ENCODE measurements at places on chromosomes 16 and 17. TPM values are rescaled to one million over a fixed set of nuclear protein-coding genes. Genes with fewer than 3 reads are reported as not detected.

Gene ACAP1
- 405 TPM for total RNA-seq

Gene NME3
- 53.1 TPM for total RNA-seq

Gene EIF4A3
- total RNA-seq: 111 TPM

Gene GPR179
- 0.02 TPM for total RNA-seq

Gene SCGB1C2
- total RNA-seq: not detected

DNA sequence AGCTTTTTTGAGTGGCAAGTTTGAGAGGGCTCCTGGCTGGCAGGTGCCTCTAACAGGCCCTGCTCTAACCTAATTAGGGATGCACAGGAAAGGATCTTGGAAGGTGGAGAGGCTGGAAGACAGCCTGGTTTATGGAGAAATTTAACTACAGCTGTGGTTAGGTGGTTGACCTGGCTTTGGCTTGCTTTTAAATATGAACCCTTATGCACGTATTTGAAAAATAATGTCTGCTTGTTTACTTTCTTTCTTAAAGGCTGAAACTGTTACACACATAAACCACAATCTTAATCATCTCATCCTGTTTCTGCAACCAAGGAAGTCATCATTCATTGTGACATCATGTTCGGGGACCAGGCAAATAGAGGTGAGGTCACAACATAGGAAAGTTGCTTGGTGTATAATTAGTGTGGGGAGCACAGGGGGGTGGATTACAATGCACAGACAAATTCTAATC, 23.1 kb upstream of the DHRS13 start:
- H3K27ac ChIP-seq: peak overlapping the region; percentile 87
- no peaks in the 10 kb centered on the region for H3K27me3 ChIP-seq
- peaks cover 67% of the 10 kb centered on the region for H3K36me3 ChIP-seq
- H3K4me1 ChIP-seq: peaks cover 59% of the 10 kb centered on the region
- H3K4me3 ChIP-seq: peak overlapping the region; percentile 50

- no peak overlapping the region for H3K4me3 ChIP-seq
- H3K27me3 ChIP-seq: peaks cover 26% of the 10 kb centered on the region
- H3K4me1 ChIP-seq: peaks cover 18% of the 10 kb centered on the region
- no peak for DNase-seq
- no peak overlapping the region for H3K27ac ChIP-seq
Observed at GRCh38 chr17:36123431-36123830, 19.8 kb downstream of the CCL4 start.

- no peak overlapping the region for H3K27ac ChIP-seq
- H3K4me3 ChIP-seq: no peak overlapping the region
- peaks cover 13% of the 10 kb centered on the region for H3K4me1 ChIP-seq
- no peaks in the 10 kb centered on the region for H3K27me3 ChIP-seq
Observed at GRCh38 chr16:23682181-23682580, 3.5 kb downstream of the PLK1 start.

DNA sequence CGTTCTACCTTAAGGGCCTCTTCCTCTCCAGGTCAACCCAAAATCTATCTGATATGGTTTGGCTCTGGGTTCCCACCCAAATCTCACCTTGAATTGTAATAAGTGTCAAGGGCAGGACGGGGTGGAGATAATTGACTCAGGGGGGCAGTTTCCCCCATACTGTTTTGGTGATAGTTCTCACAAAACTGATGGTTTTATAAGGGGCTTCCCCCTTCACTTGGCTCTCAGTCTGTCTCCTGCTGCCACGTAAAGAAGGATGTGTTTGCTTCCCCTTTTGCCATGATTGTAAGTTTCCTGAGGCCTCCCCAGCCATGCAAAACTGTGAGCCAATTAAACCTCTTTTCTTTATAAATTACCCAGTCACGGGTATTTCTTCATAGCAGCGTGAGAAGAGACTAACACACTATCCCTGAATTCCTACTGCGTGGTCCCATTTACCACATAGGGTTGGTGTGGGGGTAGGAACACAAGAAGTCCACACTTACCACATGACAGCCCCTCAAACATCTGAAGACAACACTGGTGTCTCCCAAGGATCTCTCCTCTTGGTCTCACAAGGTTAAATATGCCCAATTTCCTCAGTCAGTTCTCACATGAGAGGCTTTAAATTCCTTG, 8.2 kb downstream of the COTL1 start:
- H3K4me3 ChIP-seq: peak overlapping the region; percentile 46
- peak overlapping the region; percentile 83 for H3K27ac ChIP-seq
- H3K27me3 ChIP-seq: no peaks in the 10 kb centered on the region
- H3K4me1 ChIP-seq: peaks cover 95% of the 10 kb centered on the region
- peaks cover 69% of the 10 kb centered on the region for H3K36me3 ChIP-seq
- DNase-seq: no peak

DNA sequence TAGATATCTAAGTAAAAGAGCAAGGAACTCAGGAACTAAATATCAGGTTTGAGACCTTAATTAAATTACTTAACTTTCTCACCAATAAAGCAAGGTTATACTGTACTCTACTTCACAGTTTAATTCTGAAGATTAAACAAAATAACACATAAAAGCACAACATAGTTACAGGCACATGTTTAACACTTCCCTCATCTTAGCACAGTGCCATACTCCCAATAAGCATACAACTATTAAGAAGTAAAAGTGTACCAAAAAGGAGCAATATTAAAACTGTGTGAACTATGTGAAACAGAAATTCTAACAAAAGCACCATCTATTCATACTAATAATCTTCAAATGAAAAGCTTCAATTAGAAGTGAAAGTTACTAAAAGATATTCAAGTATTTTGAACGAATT, 2.2 kb downstream of the APPBP2 start:
- peaks cover 37% of the 10 kb centered on the region for H3K4me1 ChIP-seq
- H3K36me3 ChIP-seq: peaks cover 10% of the 10 kb centered on the region
- H3K27me3 ChIP-seq: no peaks in the 10 kb centered on the region
- no peak overlapping the region for H3K27ac ChIP-seq

DNA sequence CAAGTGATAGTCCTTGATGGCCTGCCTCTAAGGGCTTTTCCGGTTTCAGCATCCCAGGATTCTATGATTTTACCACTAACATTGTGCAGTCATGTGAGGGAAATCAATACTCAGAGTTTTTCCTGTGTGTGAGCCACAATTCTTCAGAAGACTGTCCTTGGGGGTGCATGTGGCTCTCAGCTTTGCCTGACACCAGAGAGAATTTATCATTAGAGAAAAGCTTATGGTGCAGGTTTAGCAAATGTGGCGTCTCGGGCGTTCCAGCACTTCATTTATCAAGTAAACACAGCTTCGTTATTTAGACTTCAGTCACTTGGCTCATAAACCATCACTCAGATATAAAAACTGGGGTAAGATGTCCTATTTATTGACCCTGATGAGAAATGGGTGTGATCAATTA, 62.8 kb downstream of the SPACA3 start:
- no peak for DNase-seq
- H3K27ac ChIP-seq: no peak overlapping the region
- no peaks in the 10 kb centered on the region for H3K4me1 ChIP-seq
- no peaks in the 10 kb centered on the region for H3K36me3 ChIP-seq

DNA sequence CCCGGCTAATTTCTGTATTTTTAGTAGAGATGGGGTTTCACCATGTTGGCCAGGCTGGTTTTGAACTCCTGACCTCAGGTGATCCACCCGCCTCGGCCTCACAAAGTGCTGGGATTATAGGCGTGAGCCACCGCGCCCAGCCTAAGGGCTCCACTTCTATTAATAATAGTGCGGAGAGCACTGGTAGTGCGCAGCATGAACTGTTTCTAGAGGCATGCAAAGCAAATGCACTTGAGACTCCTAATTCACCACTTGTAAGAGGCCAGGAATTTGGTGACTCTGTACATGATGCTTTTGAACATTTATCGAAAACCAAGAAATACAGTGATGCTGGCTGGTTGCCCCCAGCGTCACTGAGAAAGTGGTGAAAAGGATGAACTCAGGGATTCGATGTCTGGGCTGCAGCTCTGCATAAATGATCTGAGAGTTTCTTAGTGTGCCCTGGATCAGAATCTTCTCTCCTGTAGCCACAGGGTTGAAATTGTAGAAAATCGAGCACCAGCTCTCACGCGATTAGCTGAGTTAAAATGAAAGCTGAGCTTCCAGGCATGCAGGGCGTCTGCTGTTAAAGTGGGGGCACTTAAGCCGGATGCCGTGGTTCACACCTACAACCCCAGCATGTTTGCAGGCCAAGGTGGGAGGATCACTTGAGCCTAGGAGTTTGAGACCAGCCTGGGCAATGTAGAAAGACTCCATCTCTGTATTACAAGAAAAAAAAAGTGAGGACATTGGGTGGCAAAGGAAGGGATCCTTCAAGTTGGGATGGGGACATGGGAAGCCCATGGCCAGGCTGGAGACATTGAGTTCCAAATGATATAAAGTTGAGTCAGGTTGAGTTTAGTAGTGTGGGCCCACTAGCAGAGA, 4.8 kb downstream of the RNF213 start:
- peak; percentile 89 for DNase-seq
- peaks cover 36% of the 10 kb centered on the region for H3K4me1 ChIP-seq
- peaks cover 37% of the 10 kb centered on the region for H3K36me3 ChIP-seq

GRCh38 chr17:3679531-3680126, 11.0 kb downstream of the EMC6 start:
- peaks cover 17% of the 10 kb centered on the region for H3K4me1 ChIP-seq
- H3K27me3 ChIP-seq: no peaks in the 10 kb centered on the region
- no peaks in the 10 kb centered on the region for H3K36me3 ChIP-seq
- no peak overlapping the region for H3K4me3 ChIP-seq

DNA sequence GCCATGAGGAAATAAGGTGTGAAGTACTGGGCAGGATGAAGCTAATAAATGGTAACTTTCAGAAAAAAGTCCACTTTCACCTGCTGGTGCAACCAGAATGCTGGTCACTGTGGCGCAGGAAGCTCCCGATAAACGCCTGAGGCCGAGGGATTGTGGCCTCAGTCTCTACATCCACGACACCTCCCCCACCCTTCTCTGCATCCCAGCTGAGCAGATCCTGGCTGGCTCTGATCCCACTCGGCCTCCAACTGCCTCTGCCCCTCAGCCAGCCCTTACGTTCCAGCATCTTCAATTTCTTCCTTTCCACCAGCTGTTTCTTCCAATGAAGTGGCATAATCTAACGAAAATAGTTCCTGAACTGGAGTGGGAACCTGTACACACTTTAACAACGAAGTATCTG, 49.5 kb downstream of the COX4I1 start:
- DNase-seq: no peak
- H3K4me1 ChIP-seq: peaks cover 3% of the 10 kb centered on the region
- no peak overlapping the region for H3K27ac ChIP-seq

GRCh38 chr17:61837175-61838051, 25.9 kb downstream of the BRIP1 start:
- H3K4me3 ChIP-seq: no peak overlapping the region
- H3K27me3 ChIP-seq: no peaks in the 10 kb centered on the region
- H3K27ac ChIP-seq: no peak overlapping the region
- H3K36me3 ChIP-seq: peaks cover 2% of the 10 kb centered on the region
- no peaks in the 10 kb centered on the region for H3K4me1 ChIP-seq
- DNase-seq: peak; percentile 56

- no peak overlapping the region for H3K27ac ChIP-seq
- peaks cover 17% of the 10 kb centered on the region for H3K4me1 ChIP-seq
- no peak for DNase-seq
- peaks cover 19% of the 10 kb centered on the region for H3K36me3 ChIP-seq
- H3K27me3 ChIP-seq: no peaks in the 10 kb centered on the region
- no peak overlapping the region for H3K4me3 ChIP-seq
Observed at GRCh38 chr16:12771341-12771798, 32.3 kb downstream of the CPPED1 start.
